CD4-positive, alpha-beta T cell treated with Interleukin-15 for 1 hour (primary cell): ENCODE measurements at places on chromosomes 16 and 17.

- no peak for DNase-seq
Observed at GRCh38 chr16:22355487-22355908, 18.9 kb downstream of the CDR2 start.

DNA sequence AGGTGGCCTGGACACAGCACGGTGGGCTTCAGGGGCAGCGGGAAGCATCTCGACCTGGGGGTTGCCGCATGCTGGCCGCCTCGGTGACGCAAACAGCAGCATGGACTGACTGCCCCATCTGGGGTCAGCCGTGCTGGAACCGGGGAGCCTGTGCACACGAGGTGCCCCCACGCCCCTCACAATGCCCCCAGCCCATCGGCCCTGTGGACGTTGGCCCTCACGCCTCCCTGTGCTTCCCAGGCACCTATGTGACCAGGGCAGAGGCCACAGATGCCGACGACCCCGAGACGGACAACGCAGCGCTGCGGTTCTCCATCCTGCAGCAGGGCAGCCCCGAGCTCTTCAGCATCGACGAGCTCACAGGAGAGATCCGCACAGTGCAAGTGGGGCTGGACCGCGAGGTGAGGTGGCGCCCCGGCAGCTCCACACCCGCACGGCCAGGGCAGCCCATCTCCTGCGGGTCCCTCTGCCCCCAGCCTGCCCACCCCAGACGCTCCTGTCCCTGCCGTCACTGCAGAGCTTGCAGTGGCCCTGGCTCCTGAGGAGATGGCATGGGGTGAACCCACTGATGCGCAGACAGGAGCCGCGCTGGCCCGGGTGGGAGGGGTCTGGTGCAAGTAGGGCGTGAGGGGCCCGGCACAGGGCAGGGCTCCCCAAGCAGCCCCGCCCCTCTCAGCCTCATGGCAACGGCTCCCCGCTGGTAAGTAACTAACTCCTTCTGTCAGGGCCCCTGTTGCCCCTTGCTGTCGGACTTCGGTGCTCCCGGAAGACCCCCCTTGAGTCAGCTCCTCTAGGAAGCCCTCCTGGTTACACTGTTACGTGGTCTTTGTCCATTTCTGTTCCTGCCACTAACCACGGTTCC lies 13.6 kb downstream of the CDH15 start:
- no peak for DNase-seq

DNA sequence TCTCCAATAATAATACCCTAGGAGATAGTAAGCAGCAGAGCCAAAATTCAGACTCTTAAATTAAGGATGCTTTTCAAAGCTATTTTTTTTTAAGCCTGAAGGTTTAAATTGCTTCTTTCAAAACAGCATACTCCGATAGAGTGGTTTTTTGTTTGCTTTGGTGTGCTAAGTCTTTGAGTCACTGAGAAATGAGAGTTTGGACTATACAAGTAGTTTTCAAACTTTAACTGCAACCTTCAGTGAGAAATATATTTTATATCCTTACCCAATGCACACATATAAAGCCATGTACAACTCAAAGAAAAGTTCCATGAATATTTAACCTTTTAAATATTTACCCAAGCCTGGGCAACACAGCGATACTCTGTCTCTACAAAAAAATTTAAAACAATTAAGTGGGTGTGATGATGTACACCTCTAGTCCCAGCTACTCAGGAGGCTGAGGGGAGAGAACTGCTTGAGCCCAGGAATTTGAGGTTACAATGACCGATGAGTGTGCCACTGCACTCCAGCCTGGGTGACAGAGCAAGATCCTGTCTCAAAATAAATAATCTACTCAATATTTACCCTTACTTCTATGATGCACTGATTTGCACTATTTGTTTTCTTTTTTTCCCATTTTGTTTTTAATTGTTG lies 19.2 kb downstream of the DCUN1D3 start:
- DNase-seq, result no peak

GRCh38 chr16:57141822-57142631 lies 43.8 kb downstream of the PSME3IP1 start:
- DNase-seq, result no peak
